Mesenteric fat pad (tissue), 1 donor: ENCODE measurements at places on chromosomes 16 and 17.

GRCh38 chr16:70704586-70704985 is 18.7 kb upstream of the MTSS2 start:
- no peak for DNase-seq

GRCh38 chr16:81307770-81308169 is 7.0 kb upstream of the GAN start:
- no peak for DNase-seq

- no peak for DNase-seq
Measured at GRCh38 chr16:56289862-56290261, 98.6 kb downstream of the GNAO1 start.

DNA sequence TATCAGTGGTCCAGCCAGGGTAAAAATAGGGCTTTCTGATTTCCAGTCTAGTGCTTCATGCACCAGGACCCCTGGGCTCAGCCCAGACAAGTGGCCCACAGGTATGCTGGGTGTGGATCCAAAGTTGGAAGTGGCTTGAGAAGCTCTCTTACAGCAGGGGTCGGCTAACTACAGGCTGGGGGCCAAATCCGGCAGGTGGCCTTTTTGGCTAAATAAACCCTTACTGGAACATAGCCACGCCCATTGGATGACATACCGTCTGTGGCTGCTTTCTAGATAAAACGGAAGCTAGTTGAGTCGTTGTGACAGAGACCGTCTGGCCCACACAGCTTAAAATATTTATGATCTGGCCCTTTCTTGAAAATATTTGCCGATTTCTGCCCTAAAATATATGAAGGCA is 119.0 kb upstream of the CDC42EP4 start:
- DNase-seq, result no peak

GRCh38 chr17:28331891-28332420 is 3.3 kb downstream of the IFT20 start:
- DNase-seq, result no peak
